Activated CD4-positive, alpha-beta T cell treated with anti-CD3 and anti-CD28 coated beads for 48 hours (primary cell): ENCODE measurements at places on chromosomes 4 and X.

DNA sequence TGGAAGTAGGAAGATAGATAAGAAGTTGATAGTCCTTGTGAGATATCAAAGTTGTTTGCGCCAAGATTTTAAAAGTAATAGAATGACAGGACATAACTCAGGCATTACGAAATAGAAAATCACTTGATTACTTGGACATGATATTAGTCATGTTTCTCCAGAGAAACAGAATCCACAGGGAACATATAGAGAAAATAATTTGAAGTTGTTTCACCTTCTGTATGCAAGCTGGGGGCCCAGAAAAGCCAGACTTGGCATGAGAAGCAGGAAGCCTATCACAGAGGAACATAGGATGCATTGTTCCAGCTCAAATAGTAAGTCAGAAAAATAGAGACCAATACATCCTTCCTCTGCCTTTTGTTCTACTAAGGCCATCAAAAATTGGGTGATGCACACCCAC lies 715.9 kb downstream of the TECRL start:
- DNase-seq, result no peak

- DNase-seq, result no peak
These were observed 3.5 kb downstream of the TMEM154 start for GRCh38 chr4:152676052-152676854.

GRCh38 chr4:150348079-150348478 lies 233.9 kb upstream of the MAB21L2 start:
- DNase-seq, result no peak

- DNase-seq, result no peak
These were observed 129.3 kb upstream of the PGRMC2 start for GRCh38 chr4:128416921-128417320.

DNA sequence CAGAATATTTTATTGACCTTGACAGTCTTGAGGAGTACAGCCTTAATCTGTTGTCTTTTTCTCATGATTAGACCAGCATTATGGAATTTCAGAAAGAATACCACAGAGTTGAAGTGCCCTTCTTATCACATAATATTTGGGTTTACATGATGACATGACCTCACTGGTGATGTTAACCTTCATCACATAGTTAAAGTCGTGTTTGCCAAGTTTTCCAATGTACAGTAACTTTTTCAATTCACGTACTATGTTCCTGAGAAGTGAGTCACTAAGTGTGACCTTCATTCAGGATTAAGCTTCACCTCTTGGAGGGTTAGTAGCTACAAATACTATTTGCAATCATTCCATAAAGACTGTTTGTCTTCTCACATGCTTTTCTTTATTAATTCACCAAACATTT lies 52.1 kb downstream of the RAB40A start:
- no peak for DNase-seq

- DNase-seq, result no peak
These were observed 30.9 kb upstream of the RASGEF1B start for GRCh38 chr4:81502564-81502963.

- no peak for DNase-seq
These were observed 78.2 kb downstream of the MSL3 start for GRCh38 chrX:11836284-11836683.

GRCh38 chrX:50707955-50708699 lies 105.9 kb downstream of the SHROOM4 start:
- DNase-seq, result no peak

DNA sequence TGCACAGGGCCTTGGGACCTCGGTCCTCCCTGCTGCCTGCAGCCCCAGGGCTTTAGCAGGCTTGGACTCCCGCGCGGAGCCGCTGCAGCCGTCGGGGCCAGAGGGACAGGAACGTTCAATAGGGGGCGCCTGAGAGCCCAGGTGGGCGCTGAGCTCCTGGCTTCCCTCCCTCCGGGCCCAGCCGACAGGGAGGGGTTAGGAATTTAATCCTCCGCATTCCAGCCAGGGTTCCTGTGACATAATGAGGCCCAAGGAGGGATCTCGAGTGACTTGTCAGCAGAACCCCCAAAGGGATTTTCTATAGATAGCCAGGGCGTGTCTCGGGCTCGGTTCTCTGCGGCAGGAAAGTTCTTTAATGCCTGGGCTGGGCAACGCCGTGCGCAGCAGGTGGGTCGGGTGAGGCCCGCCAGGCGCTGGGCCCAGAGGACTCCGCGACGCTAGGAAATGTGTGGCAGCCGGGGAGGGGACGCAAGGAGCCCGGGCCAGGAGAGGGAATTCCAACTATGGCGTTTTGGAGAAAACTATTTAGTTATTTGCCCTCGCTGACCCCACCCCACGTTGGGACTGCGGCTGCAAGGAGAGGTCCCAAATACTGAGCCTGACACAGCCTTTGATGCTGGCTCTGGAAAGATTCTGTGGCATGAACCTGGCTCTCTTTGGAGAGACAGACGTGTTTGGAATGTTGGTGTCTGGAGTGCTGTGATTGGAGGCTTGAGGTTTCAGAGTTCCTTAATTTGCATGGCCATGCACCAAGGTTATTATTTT lies 285.2 kb upstream of the GATB start:
- DNase-seq, result peak; percentile 41

GRCh38 chr4:90495211-90495610 lies 368.0 kb downstream of the CCSER1 start:
- no peak for DNase-seq

DNA sequence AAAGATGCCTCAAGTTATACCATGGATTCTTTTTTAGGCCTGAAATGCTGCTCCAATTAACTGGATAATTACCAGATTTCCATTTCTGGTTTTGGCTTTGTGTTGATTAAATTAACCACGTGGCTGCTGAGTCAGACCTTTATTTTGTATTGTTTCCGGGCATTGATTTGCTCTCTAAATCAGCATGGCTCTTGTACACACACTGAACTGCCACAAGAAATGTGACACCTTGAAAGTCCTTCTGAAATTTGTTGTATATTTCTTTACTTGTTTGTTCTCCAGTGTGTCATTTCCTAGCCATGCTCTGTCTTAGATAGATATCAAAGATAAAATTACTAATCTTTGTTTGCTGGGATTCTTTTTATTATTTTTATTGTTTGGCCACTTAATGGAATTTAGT lies 11.7 kb downstream of the MTTP start:
- DNase-seq, result no peak

GRCh38 chr4:92235731-92236130 lies 68.0 kb upstream of the GRID2 start:
- no peak for DNase-seq

- no peak for DNase-seq
These were observed 408.2 kb upstream of the PITX2 start for GRCh38 chr4:111031001-111031579.

DNA sequence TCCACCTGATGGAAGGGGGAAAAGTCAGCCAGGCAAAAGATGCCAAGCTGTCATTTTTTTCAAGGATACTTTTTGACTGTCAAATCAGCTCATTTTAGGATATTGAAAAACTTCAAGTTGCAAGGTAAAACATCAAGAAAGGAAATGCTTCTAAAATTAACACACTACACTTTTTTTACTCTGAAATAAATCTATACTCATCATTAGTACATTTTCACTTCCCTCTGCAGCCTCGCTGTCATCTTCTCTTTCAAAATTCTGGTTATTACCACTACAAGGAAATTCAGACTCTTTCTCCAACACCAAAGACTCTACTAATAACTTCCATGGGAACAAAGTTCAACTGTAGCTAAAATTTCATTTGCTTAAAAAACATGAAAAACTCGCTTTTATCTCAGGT lies 41.6 kb downstream of the APBB2 start:
- no peak for DNase-seq

DNA sequence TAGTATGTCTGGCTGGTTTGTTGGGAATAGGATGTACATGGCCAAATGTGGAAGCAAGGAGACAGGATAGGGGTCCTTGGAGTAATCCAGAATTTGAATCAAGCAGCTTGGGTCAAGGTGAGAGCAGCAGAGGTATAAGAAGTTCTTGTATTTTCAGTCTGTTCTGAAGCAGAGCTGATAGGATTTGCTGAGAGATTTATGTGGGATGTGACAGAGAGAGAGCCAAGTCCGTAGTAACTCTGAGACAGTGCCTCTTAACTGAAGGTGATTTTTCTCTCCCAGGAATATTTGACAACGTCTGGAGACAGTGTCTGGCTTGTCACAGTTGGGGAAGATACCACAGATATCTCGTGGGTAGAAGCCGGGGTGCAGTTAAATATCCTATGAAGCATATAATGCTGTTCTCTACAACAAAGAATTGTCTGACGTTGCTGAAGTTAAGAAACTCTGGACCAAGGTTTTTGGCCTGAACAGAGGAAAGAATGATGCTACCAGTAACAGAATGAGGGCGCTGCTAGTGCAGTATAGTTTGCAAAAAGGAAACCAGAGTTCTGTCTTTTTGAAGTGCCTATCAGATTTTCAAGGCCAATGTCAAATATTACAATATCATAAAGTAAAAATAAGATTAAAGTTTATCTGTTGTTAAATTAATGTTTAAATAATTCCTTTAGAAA lies 184.0 kb downstream of the ARHGAP24 start:
- DNase-seq, result no peak

- peak; percentile 60 for DNase-seq
These were observed 240.0 kb downstream of the BCOR start for GRCh38 chrX:39857780-39858179.

- no peak for DNase-seq
These were observed 9.2 kb downstream of the RXFP1 start for GRCh38 chr4:158530898-158531297.

GRCh38 chrX:63675716-63676115 lies 109.3 kb downstream of the ARHGEF9 start:
- DNase-seq, result no peak

GRCh38 chr4:155762334-155762733 lies 3.5 kb downstream of the GUCY1B1 start:
- no peak for DNase-seq

GRCh38 chrX:110003167-110004156 lies 548 bp downstream of the TMEM164 start:
- DNase-seq, result peak; percentile 13

DNA sequence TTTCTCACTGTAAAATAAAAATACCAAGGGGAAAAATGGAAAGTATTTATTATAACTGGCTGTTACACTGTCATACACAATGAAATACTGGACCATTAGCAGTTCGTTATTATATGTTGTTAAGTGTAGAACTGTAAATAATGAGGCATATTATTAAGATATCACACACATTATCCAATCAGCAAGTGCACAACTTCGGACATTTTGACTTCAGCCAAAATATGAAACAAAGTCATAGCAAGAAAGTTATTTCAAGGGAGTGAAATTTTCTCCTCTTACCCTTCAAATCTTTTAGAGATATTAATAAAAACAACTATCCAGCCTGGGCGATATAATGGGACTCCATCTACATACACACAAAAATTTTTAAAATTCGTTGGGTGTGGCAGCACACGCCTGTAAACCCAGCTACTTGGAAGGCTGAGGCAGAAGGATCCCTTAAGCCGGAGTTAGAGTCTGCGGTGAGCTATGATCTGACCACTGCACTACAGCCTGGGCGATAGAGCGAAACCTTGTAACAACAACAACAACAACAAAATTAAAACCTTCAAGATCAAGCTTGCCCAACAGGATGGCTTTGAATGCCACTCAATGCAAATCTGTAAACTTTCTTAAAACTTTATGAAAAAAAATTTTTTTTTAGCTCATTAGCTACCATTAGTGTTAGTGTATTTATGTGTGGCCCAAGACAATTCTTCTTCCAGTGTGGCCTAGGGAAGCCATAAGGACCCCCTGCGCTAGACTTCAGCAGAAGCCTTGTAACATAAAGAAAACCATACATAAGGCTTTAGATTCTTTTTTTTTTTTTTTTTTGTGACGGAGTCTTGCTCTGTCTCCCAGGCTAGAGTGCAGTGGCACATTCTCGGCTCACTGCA lies 1.3 kb upstream of the CISD2 start:
- DNase-seq, result no peak

- peak; percentile 58 for DNase-seq
These were observed 201.3 kb downstream of the RBM46 start for GRCh38 chr4:154982187-154983047.

- DNase-seq, result no peak
These were observed 77.2 kb upstream of the GALNT7 start for GRCh38 chr4:173091362-173091761.

- no peak for DNase-seq
These were observed 2.0 kb downstream of the CYBB start for GRCh38 chrX:37781814-37782213.

GRCh38 chr4:65669111-65670019 lies 924 bp downstream of the EPHA5 start:
- no peak for DNase-seq

GRCh38 chr4:125010796-125011503 lies 298.4 kb upstream of the ANKRD50 start:
- DNase-seq, result no peak

- DNase-seq, result no peak
These were observed 8.5 kb upstream of the CTAG2 start for GRCh38 chrX:154661899-154662298.

GRCh38 chrX:1076871-1077651 lies 135.4 kb downstream of the CRLF2 start:
- no peak for DNase-seq

DNA sequence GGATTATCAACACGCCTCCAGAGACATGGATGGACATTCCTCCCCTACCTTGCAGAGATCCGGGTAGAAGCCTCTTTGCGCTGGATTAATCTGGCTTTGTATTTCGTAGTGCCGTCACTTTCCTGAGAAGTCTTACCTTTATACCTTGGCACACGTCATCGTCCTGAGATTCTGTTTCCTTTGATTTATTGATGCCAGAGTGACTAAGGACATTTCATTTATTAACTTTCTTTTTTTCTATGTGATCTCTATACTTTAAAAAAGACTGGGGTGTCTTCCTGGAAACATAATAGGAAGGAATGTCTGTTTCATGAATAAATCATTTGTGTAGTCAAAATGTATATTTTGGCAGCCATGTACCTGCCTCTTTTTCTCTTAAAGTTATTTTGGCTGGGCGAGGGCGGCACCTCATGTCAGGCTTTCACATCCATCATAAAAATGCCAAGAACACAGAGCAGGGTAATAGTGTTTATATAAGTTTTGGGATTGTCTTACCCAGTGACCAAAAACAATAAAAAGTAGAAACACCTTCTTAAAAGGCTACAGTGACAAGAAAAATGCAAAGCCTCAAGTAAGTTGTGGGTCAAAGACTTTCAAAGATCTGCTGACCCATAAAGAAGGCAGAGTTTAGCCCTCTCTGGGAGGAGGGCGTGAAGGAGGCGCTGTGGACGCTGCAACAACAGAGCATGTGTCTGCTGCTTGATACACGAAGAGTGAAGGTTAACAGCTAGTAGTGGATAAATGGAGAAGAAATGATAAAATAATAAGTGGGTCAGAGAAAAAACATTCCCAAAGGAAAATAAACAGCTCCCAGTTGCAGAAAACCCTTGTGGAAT lies 124.4 kb downstream of the SHROOM3 start:
- DNase-seq, result no peak

- DNase-seq, result no peak
These were observed 82.4 kb upstream of the ADGRG2 start for GRCh38 chrX:19204636-19205035.

- DNase-seq, result no peak
These were observed 3.4 kb upstream of the SPIN4 start for GRCh38 chrX:63354484-63354883.

- no peak for DNase-seq
These were observed 393.6 kb downstream of the CENPC start for GRCh38 chr4:67151376-67152343.
